ENCODE measurements at places on chromosomes 12 and 14.

DNA sequence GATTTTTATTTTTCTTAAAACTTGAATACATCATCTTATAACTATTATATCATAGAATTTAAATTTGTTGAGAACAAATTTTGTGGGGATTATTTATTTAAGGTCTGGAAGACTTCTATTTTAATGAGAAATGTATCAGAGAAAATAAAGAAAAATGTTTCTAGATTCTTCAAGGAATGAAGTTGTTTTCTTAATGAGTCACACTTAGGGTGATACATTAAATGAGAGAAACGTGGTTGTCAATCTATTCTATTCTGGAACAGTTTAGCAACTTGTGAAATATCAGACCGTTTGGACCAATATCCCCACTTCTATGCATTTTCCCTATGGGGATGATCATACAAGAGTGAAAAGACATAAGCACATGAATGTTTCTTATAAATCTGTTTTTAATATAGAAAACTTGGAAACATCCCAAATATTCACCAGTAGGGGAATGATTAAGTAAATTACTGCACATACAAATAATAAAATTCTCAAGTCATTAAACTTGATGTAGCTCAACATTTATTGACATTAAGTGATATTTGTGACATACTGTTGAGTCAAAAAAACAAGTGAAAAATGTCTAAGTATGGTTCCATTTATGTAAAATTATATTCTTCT lies 88.5 kb downstream of the E2F7 start:
- DNase-seq, result no peak

GRCh38 chr12:108180255-108181094 lies 51.4 kb downstream of the WSCD2 start:
- no peak for DNase-seq

DNA sequence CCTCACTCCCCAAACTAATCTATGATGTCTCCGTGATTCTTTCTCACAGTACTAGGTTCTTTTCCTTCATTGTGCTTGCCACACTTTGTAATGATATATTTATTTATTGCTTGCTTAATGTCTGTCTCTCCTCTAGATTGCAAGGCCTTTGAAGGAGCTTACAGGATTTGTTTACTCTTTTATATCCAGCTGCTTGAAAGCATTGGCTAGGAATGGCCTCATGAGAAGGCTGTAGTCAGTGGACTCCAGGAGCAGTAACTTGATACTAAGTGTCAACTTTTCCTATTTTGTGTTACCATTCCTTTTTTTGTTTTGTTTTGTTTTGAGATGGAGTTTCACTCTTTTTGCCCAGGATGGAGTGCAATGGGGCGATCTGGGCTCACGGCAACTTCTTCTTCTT lies 7.3 kb upstream of the FAM234B start:
- no peak for DNase-seq

- no peak for DNase-seq
These were observed 46.9 kb upstream of the FAM181A start for GRCh38 chr14:93880021-93880820.

DNA sequence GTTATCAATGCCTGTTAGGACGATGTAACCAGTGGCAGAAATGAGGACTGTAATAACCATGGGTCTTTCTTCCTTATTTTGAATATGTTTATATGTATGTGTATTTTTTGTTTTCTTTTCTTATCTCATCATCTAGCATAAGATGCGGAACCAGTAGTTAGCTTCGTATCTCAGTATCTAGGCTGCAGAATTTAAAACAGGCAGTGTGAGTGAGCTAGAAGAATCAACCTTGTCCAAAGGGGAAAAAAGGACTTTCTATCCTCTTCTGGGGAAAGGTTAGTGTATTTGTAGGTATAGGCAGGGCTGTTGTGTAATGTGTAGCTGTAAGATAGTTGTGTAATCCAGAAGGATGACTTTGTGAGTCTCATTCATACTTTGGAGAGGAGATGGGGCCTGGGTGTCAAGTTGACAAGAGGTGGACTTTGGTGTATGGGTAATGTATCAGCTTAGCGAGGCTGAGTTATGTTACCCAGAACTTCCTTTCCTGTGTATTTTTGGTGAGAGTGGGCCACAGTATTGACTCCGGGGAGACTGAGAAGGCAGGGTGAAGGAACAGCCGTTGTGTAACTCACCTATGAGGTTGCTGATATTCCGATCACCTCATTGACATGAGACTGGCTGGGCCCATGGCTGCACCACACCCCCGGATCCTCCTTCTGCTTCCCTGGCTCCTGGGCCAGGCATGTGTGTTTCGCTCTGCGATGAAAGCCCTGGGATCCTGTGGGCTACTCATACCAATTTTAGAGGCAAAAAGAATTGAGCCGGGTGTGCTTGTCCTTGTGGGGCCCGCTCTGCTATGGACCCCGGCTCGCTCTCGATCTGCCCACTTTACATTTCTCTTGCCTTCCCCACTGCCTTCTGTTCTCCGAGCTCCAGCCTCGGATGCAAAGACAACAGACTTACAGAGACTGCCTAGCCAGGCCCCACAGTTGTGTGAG lies 24.3 kb downstream of the DLK1 start:
- DNase-seq, result no peak

DNA sequence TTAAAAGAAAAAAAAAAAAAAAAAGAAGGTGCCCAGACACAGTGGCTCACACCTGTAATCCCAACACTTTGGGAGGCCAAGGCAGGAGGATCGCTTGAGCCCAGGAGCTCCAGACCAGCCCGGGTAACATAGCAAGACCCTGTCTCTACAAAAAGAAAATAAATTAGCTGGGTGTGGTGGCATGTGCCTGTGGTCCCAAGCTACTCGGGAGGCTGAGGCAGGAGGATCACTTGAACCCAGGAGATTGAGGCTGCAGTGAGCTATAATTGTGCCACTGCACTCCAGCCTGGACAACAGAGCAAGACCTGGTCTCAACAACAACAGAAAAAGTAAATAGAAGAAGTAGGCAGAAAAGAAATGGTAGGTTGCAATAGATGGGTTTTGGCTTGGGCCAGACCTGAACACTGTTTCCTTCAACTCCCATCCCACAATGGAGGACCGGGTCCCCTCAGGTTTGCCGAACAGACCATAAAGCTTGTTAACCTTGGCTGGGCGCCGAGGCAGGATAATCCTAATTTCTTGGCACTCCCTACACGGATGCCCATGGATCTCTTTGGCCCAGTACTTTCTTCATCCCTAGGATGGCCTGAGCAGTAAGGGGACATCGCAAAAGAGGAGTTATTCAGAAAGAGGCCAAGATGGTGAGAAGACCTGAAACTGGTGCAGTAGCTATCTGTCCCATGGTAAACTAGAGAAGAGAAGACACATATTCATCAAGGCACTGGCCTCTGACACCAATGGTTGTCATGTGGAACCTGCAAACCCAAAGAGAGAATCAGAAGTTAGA lies 165.5 kb upstream of the CCND2 start:
- no peak for DNase-seq

DNA sequence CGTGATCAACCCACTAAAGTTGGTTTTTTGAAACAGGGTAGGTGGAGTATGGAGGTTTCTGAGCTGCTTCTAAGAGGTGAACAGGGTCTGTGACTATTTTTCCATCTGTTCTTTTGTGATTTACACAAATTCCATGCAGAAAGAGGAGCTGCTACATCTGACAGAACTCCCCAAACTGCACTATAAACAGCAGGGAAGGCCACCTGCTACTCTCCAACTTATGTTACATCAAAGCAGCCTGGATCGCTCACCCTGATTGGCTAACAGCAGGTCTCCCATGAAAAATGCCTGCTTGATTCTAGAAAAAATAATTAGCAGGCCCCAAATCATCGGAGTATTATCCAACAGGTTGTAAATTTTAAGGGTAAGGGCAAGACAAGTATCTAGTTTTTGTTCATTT lies 282.9 kb upstream of the FLRT2 start:
- no peak for DNase-seq

DNA sequence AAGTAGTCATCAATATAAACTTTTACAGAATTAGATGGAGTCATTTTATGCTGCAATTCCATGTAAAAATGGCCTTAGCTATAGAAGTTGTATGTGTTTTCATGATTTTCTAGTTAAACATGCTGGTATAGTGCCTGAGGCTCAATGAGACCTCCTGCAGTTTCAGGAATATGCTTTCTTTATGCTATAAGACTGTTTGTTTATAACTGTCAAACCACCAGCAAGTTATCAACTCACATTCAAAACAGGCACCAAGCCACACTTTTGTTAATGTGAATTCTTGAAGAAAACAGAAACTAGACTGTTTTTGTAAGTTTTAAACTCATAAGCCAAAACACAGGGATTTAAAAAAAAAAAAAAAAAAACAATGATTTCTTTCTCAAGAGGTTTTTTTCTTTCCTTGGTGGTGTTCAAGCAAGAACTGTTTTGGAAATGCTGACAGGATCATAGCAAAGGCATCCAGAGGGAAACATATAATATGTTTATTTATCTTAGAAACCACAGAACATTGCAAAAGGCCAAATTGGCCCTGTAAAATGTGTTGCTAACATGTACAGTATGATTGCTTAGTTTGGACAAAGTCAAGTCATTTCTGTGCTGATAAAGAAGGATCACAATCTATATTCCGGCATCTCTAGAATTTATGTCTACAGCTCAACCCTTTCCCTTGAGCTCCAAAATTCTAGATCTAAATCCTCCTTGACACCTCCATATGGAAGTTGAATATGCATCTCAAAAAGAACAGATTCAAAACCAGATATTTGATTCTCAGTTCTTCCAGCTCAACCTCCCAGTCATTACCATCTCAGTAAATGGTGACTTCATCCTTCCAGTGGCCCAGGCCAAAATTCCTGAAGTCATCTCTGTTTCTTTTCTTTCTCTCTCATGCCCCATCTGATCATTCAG lies 29.0 kb upstream of the LUM start:
- no peak for DNase-seq

- DNase-seq, result peak; percentile 65
These were observed 9.9 kb downstream of the GPRC5A start for GRCh38 chr12:12901158-12901791.

DNA sequence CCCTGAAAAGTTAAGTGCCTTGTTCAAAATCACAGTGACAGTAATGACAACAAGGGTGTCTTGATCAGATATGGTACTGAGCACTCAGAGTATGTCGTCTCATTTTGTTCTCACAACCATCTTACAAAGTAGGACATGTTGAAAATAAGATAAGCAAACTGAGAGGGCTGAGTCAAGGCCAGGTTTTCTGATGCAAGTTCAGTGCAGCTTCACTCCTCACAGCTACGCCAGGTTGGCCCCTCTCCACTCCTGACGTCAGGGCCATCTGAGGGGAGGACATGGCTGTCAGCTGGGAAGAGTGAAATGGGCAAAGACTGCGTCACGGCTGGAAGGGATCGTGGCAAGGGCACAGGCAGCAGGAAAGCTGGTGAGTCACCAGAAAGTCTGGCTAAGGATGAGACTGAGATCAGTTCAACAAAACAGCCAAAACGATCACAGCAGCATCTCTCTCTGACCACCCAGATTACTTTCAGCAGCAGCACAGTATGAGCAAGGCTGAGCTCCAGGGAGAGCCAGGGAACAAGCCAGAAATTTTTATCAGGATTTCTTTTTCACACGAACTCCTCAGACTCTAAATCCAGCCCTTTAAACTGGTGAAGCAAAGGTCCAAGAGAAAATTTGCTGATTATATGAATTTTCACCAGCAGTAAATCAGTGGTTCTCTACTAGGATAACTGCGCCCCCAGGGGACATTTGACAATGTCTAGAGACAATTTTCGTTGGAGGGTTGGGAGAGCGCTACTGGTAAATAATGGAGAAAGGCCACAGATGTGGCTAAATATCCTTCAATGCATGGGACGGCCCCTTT lies 297.9 kb upstream of the AMIGO2 start:
- peak; percentile 19 for DNase-seq

DNA sequence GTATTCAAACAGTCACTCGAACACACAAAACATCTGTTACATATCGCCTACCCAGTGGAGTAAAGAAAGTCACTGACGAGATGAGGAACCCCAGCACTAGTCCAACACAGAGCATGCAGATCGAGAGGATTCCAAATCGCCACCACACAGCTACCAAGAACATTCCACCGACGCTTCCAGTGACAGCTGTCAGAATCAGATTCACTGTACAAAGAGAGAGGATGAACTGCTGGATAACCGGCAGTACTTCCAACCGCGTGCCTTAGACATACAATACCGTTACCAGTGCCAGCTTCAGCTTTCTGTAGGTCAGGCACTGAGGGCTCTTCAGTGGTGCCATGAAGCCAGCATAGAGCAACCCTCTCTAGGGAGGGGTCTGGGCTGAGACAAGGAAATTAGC lies 34.5 kb downstream of the TM7SF3 start:
- no peak for DNase-seq
